ENCODE measurements at places on chromosomes 4 and X.
A peak's percentile ranks its signal among the peaks of the same experiment; 100 is the strongest.

DNA sequence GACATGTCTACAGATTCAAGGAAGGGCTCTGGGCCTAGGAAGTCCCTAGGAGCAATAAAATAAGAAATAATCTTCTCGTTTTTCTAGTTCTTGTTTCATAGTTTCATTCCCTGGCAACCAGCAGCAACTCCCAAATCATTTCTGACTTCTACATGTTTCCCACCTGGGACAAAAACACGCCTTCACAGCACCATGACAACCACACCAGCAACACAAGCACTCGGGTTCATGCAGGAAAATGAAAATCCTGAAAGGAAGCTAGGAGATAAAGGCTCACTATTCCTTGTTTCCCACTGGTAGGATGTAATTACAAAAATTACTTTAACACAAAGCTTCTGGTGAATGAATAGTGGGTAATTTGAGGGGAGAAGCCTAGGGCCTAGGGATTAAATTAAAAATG lies 158.9 kb downstream of the ADAMTS3 start:
- DNase-seq: no peak

DNA sequence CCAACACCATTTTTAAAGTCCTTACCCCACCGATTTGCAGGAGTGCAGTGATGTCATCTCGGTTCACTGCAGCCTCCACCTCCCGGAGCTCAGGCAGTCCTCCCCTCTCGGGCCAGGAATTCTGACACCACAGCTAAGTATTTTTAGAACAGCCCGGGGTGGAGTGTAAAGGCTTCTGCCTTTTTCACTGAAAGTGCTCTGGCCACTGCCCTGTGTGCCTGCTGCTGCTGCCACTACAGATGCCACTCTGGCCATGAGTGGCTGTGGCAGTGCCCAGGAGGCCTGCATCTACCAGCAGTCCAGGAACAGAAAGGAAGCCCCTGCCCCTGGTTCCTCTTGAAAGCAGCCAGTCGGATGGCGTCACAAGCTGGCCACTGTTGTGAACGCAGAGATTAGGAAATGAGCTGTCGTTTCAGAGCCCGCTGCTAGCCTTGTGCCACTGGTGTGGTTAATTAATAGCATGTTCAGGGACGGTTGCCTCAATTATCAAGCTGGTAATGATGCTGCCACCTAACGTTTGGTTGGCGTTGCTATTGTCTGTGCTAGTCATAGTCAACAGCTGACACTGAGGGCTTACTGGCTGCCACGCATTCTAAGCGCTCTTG lies 23.6 kb upstream of the TBC1D14 start:
- DNase-seq: no peak

DNA sequence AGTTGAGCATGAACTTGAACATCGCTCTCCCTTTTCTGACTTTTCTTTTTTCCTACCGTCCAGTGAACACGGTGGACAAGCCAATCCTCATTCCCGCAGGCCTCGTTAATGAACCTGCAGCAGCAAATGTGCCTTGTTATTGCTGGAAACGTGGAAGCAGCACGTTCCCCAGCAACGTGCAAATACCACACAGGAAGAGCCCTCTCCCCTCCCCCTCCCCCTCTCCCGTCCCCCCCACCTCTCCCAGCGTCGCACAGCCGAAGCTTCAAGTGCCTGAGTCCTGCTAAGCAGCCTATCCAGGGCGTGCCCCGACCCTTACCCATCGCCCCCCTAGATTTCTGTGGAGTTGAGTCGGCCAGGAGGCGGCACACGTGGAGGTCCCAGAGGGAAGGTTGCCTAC lies 219.9 kb downstream of the BCOR start:
- peak; percentile 41 for DNase-seq

GRCh38 chr4:87555773-87556619 lies 26.8 kb upstream of the SPARCL1 start:
- DNase-seq: no peak

GRCh38 chrX:2901367-2902036 lies 27.6 kb downstream of the ARSD start:
- no peak for DNase-seq

GRCh38 chr4:81960961-81961360 lies 412.8 kb downstream of the HNRNPD start:
- DNase-seq: no peak

- no peak for DNase-seq
Measured at GRCh38 chr4:156238171-156238570, 284.5 kb upstream of the CTSO start.
